Activated CD4-positive, alpha-beta T cell treated with anti-CD3 and anti-CD28 coated beads, Interleukin-2, amount 50 U/mL, for 24 hours (primary cell): ENCODE measurements at places on chromosomes 12 and 14.

GRCh38 chr14:105508601-105509000 lies 17.6 kb downstream of the TEDC1 start:
- DNase-seq = no peak

DNA sequence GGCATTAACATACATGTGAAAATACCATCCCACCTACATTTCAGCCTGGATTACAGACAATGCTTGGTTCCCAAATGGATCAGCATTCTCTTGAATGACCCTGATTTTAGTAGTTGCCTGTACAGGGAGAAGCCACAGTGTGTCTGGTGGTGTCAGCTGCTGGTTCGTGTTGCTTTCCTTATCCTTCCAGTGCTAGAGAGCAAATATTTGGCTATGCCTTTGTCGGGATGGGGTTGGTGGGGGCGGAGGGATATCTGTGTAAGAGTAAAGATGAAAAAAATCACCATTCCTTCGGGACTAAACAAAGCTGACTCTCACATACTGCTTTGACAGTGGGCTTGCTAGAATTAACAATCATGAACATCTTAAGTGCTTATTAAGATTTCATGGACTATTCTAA lies 96.0 kb downstream of the PTPRR start:
- DNase-seq = no peak

DNA sequence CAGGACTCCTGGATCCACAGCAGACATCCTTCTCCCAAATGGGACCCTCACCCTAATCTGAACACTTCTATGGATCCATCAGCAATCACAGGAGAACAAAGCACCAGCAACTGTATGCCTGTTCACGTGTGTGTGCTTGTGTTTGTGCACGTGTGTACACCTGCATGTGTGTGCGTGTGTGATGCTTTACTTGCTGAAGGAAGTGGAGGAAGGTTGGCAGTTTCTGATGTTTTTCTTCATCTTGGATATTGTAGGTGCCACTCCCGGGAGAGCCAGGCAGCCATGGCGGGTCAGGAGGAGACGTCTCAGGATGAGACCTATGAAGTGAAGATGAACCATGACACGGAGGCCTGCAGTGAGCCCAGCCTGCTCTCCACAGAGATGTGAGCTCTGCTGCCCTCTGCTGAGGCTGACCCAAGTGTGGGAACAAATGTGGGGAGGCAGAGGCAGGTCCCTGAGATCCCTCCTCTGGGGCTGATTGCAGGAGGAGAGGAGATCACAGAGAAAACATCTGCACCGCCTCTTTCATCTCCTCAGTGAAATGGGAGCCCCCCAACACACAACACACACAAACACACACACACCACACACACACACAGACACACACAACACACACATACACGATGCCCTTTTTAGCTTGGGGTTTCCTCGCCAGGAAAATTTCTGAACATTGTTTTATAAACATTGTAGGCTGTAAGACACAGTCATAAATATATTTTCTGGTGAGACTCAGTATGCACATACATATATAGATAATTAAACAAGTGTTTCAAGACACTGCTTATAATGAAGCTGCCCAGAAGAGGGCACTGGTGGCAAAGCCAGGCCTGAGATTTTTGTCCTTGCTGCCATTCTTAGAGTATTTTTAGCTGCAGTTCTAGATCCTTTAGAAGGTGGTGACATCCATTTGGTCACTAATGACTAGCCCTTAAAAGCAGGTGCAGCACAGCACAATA lies 112.2 kb upstream of the FKBP4 start:
- DNase-seq = no peak

- no peak for DNase-seq
Measured at GRCh38 chr12:11797317-11797913, 147.9 kb downstream of the ETV6 start.

DNA sequence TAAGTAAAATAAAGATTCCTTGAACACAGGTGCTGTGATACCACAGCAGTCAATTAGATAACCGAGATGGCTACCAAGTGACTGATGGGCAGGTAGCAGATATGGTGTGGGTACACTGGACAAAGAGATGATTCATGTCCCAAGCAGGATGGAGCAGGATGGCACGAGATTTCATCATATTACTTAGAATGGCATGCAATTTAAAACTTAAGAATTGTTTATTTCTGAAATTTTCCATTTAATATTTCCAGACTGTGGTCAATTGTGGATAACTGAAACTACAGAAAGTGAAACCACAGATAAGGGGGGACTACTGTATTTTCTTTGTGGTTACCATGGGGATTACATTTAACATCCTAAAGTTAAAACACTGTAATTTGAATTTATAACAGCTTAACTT lies 7.5 kb upstream of the ZFP36L1 start:
- no peak for DNase-seq

DNA sequence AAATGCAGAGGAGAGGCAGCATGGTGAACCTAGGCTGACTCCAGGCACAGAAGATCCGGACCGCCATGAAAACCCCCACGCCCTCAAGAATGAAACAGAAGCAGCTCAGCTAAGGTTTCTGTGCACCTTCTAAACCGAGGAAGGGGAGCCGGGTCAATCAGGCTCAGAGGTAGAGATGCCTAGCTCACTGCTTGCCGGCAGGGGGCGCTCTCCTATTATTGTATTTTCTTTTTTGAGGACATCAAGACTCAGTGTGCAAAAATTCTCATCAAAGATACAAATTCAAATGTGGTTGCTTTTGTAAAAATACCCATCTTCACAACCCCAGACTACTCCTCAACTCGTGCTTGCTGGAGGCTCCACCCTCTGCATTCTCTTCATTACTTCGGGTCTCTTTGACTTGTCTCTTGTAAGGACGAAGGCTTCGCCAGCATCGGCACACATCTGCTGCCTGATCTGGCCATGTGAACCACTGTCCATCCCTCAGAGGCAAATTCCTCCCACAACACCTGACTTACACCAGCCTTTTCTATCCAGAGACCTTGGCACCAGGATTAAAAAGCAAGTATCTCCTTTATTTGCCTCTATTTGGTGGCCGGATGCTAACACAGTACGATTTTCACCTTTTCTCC lies 33.4 kb upstream of the RNASE3 start:
- DNase-seq = peak; percentile 71

GRCh38 chr12:52400906-52401305 lies 5.2 kb downstream of the KRT82 start:
- no peak for DNase-seq

GRCh38 chr12:42759622-42760273 lies 170.2 kb upstream of the PRICKLE1 start:
- no peak for DNase-seq

DNA sequence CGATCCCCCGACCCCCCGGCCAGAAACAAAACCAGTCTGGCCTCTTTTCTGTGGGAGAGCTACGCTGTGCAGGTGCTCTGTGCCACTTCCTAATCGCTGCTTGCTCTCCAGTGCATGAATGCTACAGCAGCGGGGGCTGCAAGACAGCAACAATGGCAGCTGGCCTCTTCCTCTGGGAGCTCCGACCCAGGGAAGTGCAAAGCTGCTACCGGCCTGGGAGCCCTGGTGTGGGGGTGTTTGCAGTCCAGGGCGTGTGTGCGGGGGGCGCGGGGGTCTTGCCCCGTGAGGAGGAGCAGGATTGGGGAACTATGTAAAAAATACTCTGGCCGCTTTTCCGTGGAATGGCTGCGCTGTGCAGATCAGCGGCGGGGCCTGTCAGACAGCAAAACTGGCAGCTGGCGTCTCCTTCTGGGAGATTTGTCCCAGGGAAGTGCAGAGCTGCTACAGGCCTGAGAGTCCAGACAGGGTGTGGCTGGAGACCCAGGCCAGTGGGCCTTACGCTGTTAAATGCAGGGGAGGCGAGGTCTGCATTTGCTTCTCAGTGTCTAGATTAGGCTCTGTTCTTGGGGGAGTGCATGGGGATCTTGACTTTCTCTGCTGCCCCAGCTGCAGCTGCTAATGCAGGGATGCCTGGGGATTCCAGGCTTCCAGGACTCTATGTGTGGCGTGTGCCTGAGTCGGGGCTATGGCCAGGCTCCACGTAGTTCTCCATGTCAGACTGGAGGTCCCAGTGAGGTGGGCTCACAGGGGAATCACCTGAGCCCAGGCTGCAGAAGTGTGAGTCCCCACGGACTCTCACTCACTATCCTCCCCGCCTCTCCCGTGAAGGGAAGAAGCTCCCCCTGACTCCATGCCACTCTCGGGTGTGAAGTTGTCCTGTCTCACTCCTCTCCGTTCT lies 344.5 kb downstream of the AEBP2 start:
- no peak for DNase-seq

DNA sequence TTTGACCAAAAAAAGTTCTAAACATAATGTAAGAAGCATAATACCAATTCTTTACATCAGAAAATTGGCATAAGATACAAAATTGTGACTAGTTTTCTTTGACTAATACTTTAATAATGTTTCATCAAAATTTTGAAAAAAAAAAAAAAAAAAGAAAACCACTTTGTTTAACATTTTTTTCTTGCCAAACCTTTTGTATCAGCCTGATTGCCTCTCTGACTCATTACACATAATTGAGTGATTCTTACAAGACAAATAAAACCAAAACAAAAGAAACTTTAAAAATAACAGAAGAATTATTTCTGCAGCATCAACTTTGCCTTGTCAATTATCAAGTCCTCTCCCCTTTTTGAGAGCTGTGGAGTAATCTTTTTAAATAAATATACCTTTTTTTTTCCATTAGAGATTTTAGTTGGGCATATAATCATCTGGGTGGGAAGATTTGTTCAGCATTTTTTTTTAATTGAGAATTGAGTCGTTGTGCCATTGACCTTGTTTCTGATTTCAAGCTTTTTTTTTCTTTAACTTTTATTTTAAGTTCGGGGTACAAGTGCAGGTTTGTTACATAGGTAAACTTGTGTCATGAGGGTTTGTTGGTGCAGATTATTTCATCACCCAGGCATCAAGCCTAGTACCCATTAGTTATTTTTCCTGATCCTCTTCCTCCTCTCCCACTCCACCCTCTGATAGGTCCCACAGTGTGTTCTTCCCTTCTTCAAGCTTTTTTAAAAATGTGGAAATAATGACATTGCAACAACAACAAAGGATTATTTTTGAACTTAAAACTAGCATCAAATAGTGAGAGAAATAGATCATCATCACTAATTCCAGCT lies 45.8 kb upstream of the HMGA2 start:
- no peak for DNase-seq

DNA sequence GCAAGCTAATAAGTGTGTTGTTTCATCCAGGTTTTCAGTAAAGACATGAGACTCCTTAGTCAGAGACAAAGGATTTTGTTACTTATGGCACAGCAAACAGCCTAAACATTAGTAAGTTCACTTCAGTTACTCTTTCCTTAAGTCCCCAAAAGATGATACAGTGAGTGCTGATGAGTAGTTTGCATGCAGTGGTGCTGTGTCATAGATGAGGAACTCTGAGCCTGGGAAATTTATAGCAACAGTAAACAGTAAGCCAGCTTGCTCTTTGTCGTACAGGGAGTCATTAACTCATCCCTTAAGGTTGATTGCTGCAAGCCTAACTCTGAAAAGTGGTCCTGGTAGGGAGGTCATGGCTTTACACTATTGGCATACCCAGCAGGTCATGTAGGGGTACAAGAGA lies 208.6 kb upstream of the OR4E1 start:
- DNase-seq = no peak

GRCh38 chr14:56057071-56057741 lies 61.0 kb upstream of the PELI2 start:
- no peak for DNase-seq

DNA sequence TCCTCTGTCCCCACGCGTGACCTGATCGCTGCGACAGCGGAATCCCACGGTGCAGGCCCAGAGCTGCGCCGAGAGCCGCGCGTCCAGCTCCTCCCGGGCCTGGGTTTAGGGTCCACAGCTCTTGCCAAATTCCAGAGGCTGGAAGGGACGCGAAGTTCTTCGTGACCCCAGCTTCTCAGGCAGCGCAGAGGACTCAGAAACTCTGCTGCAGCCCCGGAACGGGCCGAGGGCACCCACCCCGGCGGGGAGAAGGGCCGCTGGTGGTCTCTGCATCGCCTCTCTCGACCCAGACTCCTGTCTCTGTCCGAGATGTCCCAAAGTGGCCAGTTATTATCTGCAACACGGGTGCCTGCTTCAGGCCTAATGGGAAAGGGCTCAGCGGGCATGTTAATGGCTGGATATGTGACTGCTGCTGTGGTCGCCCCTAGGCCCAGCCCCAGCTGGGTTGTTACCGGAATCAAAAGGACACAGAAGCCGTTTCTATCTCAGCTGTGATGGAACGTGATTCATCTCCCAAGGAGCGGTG lies 236.4 kb downstream of the VRK1 start:
- DNase-seq = no peak

GRCh38 chr14:23605931-23606585 lies 27.5 kb upstream of the JPH4 start:
- DNase-seq = no peak

GRCh38 chr12:95877622-95878021 lies 18.9 kb downstream of the SNRPF start:
- no peak for DNase-seq

GRCh38 chr12:109559200-109559505 lies 14.2 kb downstream of the MMAB start:
- DNase-seq = no peak

DNA sequence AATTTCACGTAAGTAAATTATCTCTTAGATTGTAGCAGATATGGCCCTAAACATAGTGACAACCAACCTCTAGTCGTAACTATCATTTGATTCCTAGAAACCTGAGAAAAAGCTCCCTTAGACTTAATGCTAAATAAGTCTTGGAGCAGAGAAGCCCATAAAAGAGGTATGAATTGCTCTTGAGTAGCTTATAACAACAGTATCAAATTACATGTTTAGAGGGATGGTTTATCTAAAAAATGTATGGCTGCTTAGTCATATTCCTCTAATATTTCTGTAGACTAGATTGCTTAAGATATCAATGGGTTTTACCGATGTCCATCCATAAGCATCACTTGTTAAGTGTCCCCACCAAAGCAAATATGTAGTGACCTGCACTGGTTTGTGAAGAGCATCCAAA lies 259.7 kb downstream of the NELL2 start:
- DNase-seq = no peak

- DNase-seq = no peak
Measured at GRCh38 chr12:102977945-102978706, 20.7 kb downstream of the ASCL1 start.

DNA sequence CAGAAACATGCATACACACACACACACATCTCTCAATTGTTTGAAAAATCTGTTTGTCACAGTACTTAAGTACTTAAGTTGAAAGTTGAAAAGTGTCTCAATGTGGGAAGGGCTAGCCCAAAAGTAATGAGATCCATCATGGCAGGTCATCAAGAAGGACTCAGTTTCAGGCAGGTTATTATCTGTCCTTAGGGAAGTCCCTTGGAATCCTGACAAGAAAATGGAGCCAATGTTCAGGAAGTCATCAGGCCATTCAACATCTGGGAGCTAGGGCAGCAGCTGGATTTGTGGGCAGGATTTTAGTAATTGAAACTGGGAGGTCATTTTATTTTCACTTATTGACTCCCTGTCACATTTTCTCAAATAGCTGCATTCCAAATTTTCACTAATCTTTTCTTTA lies 56.0 kb downstream of the MSRB3 start:
- no peak for DNase-seq

- no peak for DNase-seq
Measured at GRCh38 chr12:94841177-94841576, 162.3 kb downstream of the NDUFA12 start.

- DNase-seq = no peak
Measured at GRCh38 chr14:92012121-92012748, 27.6 kb downstream of the TRIP11 start.
